ENCODE measurements at places on chromosomes 16 and 17.

DNA sequence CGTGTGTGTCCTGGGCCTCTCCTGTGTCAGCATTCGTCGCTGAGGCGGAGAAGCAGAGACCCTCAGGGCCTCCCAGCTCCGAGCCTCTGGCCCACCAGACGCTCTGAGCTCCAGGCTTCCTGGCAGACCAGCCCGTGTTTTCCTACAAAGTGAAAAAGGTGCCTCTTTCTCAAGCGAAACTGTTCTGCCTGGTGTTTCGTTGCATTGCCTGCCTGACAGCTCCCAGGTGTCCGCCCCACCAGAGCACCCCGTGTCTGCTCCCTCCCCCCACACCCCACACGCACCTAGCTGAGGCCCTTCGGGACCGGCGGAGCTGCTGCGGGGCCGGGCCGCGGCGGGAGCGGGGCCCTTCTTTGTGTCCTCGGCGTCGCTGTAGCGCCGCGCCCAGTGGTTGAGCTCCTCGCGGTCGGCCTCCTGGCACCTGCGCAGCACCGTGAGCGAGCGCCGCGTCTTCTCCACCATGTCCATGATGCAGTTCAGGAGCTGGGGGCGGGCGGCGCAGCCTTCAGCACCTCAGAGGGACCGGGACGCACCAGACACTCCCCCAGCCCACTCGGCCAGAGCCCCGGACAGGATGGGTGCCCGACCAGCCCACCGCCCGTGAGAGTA, 14.7 kb upstream of the PABPN1L start:
- DNase-seq, result no peak

- no peak for DNase-seq
Observed at GRCh38 chr17:80353718-80354275, 61.2 kb upstream of the ENDOV start.

- no peak for DNase-seq
Observed at GRCh38 chr17:4585638-4585994, 1.3 kb downstream of the SMTNL2 start.

GRCh38 chr16:3007059-3007956, 5.4 kb upstream of the CLDN9 start:
- no peak for DNase-seq

- DNase-seq, result no peak
Observed at GRCh38 chr16:88785106-88785924, at the start of gene PIEZO1. Gene PIEZO1 (minus strand): TSS chr16:88785220. CDS start chr16:88784964, 256 bp downstream.

DNA sequence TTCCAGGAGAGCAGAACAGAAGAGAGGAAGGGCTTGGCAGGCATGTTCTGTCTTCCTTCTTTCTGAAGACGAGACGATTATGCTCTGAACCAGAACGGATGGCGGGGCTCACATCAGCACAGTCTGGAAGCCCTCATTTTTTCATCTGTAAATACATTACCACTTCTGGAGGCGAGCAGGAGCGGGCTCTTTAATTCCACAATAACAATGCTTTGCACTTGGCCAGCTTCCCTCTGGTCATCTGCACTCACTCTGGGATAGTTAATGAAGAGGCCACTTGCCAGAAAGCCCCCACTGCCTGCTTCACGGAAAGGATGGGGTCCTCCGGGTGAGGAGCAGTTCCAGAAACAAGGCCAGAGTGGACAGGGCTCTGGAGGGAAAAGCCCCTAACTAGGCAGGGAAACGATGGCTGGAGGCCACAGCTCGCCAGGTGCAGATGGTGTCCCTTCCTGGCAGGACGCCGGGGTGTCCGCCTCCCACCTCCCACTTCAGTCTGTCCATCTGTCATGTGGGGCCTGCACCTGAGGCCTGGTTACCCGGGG, 13.1 kb upstream of the BCAR1 start:
- DNase-seq, result no peak

DNA sequence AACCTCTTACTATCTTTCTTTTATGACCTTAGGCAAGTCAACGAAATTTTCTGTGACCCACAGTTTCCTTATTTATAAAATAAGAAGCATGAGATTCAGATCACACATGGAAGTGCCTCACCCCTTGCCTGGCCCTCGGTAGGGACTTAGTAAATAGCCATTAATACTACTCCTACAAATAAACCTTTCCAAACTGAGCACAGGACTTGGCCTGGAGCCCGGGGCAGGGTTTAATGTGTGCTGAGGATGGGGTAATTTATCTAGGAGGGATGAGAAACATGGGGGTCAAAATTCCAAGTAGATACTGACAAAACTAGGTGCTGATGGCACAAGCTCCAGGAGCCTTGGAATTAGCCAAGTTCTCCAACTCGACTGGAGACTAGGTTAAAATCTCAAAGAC, 35.0 kb downstream of the PITPNC1 start:
- no peak for DNase-seq

GRCh38 chr17:10120749-10121148, 77.7 kb downstream of the GAS7 start:
- DNase-seq, result no peak

DNA sequence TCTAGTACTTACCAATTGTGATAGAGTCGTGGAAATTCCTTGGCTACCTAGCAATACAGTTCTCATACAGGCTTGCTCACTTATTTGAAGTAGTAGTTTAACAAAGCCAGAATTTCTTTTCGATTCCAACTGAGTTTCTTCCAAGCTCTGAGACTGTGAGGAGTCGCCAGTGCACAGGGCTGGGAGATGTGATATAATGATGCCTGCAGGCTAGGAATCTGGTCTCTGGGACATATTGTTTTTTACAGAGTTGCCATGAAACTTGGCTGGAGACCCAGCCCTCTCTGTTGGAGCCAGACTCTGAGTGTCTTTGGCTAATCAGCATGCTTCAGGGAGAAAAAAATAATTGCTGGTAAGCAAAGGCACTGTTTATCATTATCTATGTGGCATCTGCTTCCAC, 698.8 kb upstream of the GOT2 start:
- no peak for DNase-seq

- no peak for DNase-seq
Observed at GRCh38 chr16:54226296-54227010, 60.1 kb downstream of the IRX3 start.

DNA sequence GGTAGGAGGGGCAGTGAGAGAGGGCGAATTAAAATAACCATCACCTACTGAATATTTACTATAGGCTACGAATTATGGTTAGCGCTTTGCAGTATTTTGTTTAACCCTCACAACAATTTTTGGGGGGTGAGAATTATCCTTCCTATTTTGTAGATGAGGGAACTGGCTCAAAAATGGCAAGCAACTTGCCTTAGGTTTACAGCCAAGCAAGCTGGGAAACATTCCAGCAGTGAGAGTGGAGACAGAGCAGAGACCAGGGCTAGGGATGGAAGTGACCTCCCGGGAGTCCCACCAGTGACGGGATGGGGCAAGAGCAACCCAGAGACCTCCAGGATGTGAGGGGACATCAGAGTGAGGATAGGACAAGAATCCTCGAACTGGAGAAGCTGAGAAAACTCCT, 352 bp upstream of the VMO1 start:
- DNase-seq, result no peak

GRCh38 chr16:19265380-19265930, 20.1 kb upstream of the CLEC19A start:
- DNase-seq, result no peak

DNA sequence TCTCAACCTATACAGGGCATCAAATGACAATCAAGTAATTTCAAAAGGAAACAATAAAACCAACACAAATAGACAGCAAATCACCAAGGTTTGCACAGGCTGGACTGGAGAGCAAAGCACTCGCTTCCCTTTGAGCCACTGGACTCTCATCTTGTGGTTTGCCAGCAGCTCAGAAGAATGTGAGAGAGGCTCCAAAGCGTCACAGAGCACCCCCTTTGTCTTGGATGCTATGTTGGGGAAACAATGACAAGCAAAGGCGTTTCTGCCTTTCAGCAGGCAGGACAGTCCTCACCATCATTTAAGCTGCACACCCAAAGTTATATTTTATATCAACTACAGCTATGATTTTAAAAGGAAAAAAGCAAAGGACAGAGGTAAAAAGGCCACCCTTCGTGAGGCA, 13.2 kb downstream of the SLC6A4 start:
- DNase-seq, result no peak

- no peak for DNase-seq
Observed at GRCh38 chr16:88472637-88473205, 19.6 kb downstream of the ZFPM1 start.

DNA sequence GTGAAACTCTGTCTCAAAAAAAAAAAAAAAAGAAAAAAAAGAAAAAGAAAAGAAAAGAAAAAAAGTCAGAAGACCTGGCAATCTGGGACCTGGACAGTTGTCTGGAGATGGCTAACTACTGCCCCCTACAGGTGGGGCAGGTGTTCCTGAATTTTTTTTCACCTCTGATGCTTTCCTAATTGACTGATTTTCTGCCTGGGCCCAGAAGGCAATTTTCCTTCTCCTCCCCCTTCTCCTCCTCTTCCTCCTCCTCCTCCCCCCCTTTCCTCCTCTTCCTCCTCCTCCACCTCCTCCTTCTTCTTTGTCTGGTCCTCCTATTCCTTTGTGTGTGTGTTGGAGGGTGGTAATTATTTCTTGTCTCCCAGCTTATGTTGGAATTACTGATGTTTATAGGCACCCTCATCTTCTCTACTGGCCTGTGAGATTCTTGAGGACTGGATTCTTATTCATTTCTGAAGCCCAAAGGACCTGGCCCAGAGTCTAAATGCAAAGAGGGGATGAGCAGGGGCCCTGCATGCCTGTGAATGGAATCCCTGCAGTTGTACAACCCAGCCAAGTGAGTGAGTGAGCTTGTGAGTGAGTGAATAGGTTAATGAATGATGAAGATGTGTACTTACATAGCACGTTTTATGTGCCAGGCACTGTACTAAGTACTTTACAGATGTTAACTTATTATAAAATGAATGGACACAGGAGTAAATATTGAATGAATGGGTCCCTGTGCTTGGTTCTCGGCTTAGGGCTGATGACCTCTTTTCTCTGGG, 26.9 kb downstream of the IRX5 start:
- no peak for DNase-seq

DNA sequence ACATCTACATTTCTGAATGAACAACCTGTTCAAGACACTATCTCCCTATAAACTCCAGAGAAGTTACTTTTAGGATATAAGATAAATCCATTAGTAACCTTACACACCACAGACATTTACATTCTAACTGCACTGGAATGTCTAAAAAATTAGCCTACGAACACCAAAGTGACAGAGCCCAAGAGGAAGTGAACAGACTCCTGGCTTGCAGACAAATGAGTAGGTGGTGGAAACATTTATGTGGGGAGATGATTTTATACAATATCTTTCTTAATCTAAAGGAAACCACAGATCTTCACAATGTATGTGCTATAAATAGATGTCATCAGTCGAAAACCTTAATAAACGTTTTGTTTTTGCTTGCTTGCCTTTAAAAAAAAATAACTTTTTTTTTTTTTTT, 18.8 kb downstream of the ZNF652 start:
- DNase-seq, result no peak

- no peak for DNase-seq
Observed at GRCh38 chr17:82754297-82755208, 2.7 kb downstream of the TBCD start.

- no peak for DNase-seq
Observed at GRCh38 chr16:69431948-69432468, 7.6 kb downstream of the CYB5B start.

- no peak for DNase-seq
Observed at GRCh38 chr17:22270381-22270780, 578.1 kb downstream of the KCNJ18 start.

GRCh38 chr17:61209106-61209439, 190.6 kb upstream of the TBX2 start:
- no peak for DNase-seq

DNA sequence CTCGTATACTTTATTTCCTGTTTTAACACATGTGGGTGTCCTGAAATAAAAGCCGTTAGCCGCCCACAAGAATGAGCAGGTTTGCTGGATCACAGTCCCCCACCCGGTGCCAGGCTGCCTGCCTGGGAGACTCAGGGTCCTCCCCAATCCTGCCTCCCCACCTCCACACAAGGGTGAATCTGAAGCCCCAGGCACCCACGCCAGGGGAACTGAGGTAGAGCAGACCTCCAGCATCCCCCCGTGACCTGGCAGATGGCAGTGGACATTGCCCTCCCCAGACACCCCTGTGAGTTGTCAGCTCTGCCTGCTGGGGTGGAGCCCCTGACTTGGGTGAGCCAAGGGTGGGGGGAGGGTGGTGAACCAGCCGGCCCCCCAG, 114.8 kb downstream of the METRNL start:
- DNase-seq, result no peak

DNA sequence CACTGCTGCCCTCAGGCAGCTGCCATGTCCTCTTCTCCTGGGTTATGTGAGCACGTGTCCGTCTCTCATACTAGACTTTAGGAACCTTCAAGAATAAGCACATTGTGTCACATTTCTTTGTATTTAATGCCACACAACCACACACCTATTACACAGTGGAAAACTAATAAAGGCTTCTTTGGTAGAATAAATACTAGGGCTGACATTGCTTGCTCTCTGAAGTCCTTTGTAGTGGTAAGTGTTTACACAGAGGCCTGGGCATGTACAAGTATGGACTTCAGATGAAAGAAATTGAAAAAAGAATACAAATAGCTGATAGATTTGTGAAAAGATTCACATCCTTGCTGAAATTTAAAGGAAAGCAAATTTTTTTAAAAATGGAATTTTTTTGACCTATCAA, 188.1 kb upstream of the CCL2 start:
- no peak for DNase-seq

DNA sequence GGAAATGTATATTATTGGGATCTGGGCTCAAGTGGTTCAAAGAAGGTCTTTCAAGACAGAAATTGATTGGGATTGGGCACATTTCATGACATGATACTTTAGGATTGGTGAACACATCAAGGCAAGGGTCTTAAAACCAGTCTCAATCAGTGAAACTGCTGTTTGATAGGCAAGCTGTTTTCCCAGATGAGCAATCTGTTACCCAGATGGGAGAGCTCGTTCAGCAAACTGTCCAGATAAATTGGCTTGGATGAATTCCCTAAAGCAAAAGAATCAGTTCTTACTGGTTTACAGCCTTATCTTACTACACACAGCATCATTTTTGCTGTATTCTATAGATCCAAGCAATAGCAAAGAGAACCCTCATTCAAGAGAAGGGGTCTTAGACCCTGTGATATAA, 31.0 kb upstream of the CNEP1R1 start:
- no peak for DNase-seq

- DNase-seq, result no peak
Observed at GRCh38 chr17:39611401-39612112, 3.8 kb upstream of the NEUROD2 start.

DNA sequence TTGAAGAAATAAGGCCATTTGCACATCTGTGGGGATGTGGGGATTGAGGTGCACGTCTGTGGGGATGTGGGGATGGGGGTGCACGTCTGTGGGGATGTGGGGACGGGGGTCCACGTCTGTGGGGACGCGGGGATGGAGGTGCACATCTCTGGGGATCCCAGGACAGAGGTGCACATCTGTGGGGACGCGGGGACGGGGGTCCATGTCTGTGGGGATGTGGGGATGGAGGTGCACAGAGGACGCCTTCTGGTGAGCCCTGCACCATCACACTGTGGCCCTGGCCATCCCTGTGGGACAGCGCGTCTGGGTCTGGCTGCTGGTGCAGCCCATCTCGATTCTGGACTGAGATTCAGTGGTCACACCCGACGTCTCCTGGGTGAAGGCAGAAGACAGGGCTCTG, 161.4 kb downstream of the LAT start:
- DNase-seq, result no peak

- no peak for DNase-seq
Observed at GRCh38 chr16:66204756-66205155, 161.7 kb upstream of the CDH5 start.

All from stimulated activated CD8-positive, alpha-beta memory T cell treated with anti-CD3 and anti-CD28 coated beads, Interleukin-4, amount 100 ng/mL, for 1 hour (primary cell).